SK-N-SH treated with all-trans-retinoic acid at 6 μM for 48 hours (cell line): ENCODE measurements at places on chromosomes 6 and 20.
A peak's percentile ranks its signal among the peaks of the same experiment; 100 is the strongest.

DNA sequence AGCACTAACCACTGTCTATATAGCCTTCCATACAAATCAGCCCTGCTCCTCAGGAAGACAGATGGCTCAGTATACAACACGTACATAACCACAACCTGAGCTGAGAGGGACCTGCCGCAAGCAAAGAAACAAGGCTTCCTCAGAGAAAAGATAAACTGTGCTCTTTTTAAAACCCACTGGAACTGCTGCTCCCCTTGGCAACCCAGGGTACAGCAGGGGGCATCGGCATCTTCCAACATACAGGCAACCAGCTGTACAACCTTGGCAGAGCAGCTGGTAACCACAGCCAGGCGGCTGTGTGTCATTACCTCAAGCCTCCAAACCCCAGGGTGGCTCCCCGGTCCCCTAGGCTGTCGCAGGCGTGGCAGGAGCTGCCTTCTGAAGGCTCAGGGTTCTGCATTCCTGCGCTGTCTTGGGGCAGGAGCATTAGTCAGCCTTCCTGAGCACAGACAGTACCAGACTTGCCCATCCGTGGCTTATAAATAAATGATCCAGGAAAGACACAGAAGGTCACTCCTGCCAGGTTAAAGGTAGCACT, 249.5 kb downstream of the ADGRG6 start:
- peak; percentile 88 for ATAC-seq

GRCh38 chr6:157717340-157717748, 105.7 kb upstream of the SNX9 start:
- ATAC-seq, result no peak

DNA sequence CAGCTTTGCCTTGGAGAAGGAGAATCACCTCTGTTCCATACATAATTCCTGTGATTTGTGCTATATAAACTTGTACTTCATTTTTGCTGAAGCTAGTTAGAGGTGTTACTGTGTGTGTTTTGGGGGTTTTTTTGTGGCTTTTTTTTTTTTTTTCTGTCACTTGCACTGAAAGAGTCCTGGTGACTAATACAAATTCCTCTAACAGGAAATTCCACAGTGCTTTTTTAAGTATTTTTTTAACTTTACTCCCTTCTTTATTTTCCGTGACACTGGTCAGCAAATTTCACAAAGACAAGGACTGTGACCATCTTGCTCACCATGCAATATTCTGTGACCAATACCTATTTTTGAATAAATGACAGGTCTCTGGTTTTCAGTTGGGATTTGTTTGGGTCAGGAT, 110.5 kb downstream of the ISM1 start:
- no peak for ATAC-seq

DNA sequence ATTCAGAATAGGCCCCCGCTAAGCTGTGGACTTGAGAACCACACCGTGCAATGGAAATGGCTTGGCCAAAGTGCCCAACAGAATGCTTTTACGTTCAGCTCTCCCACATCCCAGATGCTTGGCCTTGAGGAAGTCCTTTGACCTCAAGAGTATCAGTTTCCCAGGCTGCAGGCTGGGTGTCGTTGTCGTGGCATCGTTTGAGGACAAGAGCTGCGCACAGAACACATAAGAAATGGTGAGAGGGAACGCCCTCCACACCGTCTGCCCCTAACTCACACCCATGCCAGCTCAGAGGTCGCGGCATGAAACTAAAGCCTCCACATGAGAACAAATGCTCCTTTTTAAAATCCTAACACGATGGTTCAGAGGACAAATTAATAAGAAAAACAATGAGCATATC, 37.0 kb downstream of the NFATC2 start:
- ATAC-seq, result no peak

DNA sequence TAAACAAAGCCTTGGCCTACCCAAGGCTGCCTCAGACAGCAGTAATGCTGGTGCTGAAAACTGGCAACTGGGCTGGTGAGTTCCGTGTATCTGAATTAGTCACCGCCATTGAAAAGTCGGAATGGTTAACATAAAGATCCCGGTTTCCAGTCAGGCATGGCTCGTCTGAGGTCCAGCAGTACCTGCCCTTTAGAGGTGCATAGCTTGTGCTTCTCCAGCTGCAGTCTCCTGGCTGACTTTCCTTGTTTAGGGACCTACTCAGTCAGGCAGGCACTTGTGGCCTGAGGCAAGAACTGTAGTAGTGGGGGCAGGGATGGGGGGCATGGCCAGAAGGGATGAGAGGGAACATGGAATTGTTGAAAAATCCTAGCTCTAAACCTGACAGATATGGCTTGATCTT, 101.6 kb downstream of the FYN start:
- ATAC-seq, result no peak

GRCh38 chr6:73004231-73004630, 221.1 kb downstream of the KHDC1L start:
- ATAC-seq, result no peak

DNA sequence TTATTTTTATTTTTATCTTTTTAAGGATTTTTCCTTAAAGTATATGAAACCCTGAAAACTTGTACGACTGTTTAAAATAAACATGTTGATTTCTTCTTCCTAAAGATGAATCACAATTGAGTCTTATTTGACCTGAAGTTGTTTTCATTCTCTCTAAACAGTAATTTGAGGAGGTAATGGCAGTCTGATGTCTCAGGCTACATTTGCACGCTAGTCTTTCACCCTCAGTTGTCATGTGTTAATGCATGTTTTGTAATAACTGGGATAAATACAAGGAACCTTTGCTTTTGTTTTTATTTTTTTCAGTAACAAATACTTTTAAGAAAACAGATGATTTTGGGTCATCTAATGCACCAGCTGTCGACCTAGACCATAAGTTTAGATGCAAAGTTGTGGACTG, 55.2 kb downstream of the SCAND1 start:
- no peak for ATAC-seq

DNA sequence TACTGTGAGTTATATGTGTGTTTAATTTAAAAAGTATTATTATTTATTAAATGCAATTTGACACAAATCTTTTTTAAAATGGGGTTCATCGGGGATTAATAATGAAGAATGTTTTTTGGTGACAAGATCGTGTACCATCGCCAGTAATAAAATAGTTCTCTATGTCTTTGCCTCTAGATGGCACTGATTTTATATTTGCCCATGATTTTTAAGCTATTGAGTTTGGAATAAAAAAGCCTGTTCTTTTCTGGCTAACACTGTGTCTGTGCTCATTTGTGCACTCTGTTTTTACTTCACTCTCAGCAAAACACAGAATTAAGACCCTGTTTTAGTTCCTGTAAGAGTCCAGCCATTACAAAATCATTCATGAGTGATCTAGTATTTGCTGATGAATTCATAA, 127.0 kb downstream of the FARS2 start:
- no peak for ATAC-seq

GRCh38 chr20:24118034-24118433, 129.5 kb upstream of the GGTLC1 start:
- no peak for ATAC-seq

DNA sequence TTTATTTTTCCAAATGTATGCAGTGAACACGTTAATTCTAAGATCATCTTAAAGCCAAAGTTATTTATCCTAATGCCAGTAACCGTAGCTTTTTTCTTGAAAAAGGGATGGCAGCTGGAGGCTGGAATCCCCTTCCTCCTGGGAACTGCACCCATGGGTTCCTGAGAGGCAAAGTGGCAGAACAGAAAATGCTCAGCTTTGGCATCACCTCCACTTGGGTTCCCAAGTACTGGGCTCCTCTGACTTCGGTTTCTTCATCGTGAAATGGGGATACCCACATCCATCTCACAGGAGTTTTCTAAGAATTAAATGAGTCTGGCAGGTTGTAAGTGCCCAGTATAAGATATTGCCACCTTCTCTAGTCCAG, 6.2 kb upstream of the DDX43 start:
- peak; percentile 70 for ATAC-seq

- ATAC-seq, result no peak
Measured at GRCh38 chr6:152736687-152737273, 13.8 kb upstream of the VIP start.

GRCh38 chr6:2132416-2132815, 113.0 kb downstream of the GMDS start:
- ATAC-seq, result peak; percentile 54; the same call in 2 of the 3 replicates

DNA sequence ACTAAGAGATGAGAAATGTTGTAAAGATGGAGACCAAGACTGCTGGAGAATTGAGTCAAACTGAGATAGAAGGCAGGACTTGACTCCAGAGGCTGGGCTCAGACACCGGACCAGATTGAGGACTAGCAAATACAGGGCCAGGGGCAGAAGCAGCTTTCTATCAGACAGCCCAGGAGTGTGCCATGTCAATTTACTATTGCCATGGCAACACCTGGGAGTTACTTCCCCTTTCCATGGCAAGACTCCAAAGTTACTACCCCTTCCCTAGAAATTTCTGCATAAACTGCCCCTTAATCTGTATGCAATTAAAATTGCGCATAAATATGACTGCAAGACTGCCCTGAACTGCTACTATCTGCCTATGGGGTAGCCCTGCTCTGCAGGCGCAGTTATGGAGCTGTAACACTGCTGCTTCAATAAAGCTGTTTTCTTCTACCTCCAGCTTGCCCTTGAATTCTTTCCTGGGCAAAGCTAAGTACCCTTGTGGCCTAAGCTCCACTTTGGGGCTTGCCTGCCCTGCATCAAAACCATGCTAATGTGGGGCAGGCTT, 90.1 kb upstream of the EDN1 start:
- no peak for ATAC-seq

- no peak for ATAC-seq
Measured at GRCh38 chr20:63819224-63819921, 11.7 kb downstream of the ZBTB46 start.

- no peak for ATAC-seq
Measured at GRCh38 chr6:148720897-148721296, 25.9 kb upstream of the UST start.

- no peak for ATAC-seq
Measured at GRCh38 chr6:170106906-170107525, 183.9 kb downstream of the DLL1 start.

- ATAC-seq, result no peak
Measured at GRCh38 chr20:17960927-17961586, 7.5 kb downstream of the SNX5 start.

DNA sequence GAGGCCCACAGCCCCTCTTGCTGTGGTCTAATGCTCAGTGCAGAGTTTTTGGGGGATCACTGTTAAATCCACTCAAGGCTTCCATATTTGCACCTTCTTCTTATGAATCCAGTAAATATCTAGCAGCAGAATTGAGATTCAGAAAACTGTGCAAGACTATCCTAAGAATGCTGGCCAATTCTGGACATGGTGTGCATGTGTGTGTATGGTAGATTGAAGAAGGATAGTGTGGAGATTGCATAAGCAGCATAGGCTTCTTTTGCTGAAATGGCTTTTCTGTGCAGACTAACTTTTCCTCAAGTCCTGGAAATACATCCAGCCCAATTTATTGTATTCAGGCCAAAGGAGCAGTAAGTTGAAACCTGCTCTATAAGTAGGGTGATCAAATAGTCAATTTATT, 39.7 kb downstream of the FBXO9 start:
- no peak for ATAC-seq

GRCh38 chr20:45816951-45817350, 4.5 kb downstream of the UBE2C start:
- ATAC-seq, result no peak

DNA sequence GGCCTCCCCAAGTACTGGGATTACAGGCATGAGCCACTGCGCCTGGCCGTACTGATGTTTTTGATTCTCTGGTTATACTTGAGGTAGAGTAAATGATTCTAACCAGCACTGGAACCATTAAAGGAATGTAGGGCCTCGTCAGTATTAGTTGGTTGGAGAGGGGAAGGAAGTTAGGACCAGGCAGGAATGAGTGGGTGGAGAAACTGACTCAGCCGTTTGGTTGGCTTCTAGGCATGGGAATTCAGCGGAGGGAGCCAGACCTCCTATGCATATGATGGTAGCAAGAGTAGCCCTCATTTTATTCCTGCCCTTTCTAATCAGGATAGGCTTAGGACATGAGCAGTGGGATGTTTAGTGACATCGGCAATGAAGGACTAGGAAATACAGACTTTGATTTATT, 19.0 kb upstream of the SERINC3 start:
- ATAC-seq, result no peak; the same call in 1 of the 3 replicates

- ATAC-seq, result no peak
Measured at GRCh38 chr6:131782764-131783163, 25.1 kb upstream of the ENPP1 start.

GRCh38 chr6:128491610-128492206, 28.7 kb downstream of the PTPRK start:
- peak; percentile 59 for ATAC-seq

GRCh38 chr6:141403827-141404226, 728.9 kb upstream of the GJE1 start:
- ATAC-seq, result no peak

DNA sequence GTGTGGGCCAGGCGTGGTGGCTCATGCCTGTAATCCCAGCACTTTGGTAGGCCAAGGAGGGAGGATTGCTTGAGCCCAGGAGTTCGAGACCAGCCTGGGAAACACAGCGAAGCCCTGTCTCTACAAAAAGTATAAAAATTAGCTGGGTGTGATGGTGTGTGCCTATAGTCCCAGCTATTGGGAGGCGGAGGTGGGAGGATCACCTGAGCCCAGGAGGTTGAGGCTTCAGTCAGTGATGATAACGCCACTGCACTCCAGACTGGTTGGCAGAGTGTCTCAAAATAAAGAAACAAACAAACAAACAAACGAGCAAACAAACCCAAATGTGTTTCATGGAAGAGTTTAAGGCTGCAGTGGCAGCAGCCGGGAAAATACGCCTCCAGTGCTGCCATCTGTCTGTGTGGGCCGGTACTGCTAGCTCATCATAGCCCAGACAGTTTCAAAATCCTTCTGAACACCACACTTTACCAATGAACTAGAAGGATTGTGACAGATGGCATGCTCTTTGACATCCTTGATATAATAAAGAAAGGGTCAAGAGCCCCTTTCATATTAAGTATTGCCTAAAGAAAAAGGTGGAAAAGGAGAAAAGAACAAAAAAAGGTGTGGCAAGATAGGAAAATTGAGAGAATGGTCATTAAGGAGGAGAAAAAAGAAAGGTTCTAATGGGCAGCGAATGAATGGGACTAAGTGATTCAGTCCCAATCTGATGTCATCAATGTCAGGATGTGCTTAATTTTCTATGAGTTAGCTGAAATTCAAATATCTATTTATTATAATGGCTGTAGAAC, 298.6 kb downstream of the SYNE1 start:
- peak; percentile 94 for ATAC-seq

DNA sequence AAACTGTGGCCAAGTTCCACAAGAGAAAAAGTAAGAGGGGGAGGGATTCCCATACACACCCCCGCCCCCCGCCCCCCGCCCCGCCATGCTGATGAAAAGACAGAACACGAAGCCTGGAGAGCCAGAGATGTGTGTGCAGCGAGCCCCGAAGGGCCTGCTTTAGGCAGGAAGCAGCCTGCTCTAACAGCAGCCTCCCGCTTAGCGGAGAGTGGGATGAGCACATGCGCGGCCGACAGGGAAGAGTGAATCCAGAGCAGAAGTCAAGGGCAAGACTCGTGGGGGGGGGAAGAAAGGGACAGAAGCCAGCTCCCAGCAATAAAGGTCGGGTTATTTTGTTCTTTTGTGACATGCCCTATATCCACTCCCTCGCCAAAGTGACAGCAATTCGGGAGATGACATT, 67.2 kb upstream of the PTGIS start:
- ATAC-seq, result peak; percentile 45; the same call in 1 of the 3 replicates

GRCh38 chr6:11689847-11690246, 88.8 kb downstream of the ADTRP start:
- ATAC-seq, result no peak
